T-helper 22 cell (primary cell): ENCODE measurements at places on chromosomes 11 and 22.

DNA sequence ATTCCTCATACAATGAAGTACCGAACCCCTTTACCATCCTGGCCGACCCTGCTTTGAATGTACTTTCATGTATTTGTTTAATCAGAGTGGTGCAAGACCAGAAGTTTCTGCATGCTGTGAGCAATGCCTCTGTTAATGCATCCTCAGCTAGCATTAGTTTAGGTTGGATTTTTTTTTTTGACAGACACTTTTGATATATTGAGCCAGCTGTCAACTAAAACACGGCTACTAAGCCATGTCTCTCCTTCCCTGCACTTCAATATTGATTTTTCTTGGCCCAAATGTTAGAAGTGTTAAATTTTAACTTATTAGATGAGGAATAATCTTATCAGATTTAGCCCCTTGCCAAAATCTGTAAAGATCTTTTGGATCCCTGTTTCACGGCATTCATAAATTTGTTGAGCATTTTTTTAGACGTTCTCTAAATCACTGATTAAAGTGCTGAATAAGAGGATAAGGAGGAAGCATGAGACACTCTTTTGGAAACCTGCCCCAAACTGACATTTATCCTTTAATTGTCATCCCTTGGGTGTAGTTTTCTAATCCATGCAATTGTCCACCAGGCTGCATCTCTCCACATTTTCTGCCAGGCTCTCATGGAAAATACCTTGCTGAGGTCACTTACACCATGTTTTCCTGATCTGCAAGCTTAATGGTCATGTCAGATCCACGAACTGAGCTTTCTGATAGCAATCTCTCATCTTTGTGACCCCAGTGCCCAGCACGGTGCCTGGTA lies 130.7 kb downstream of the FEZ1 start:
- DNase-seq, result no peak

DNA sequence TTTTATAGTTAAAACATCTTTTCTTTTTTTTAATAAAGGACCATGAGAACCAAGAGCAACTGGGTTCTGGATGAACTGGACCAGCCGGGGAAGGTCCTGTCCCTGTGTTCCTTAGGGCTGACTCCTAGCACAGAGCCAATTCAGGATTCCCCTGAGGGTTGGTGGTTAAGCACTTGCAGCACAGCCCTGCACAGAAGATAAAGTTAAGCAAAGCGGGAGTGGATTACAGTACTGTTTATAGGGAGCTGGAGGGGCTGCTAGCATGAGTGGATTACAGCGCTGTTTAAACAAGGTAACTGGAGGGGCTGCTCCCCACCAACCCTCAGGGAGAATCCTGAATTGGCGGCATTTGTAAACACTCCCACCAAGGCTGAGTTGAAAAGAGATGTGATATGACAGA lies 90.6 kb downstream of the CELSR1 start:
- no peak for DNase-seq

DNA sequence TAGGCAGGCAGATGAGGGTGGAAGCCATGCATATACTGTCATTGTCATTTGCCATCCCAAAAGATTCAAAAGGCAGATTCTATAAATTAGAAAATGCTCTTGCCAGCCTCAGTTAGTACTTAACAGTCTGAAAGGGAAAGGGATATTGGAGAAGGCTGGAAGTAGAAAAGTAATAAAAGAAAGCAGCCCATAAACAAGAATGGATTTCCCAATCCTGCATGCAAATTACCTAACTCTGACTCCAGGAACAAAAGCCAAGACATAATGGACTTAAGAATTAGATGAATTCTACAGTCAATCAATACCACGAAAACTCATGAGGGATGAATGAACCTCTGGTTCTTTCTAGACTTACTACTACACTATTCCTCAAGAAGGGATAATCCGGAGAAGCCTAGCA lies 5.9 kb downstream of the PAK1 start:
- DNase-seq, result no peak

GRCh38 chr11:74232311-74232950 lies 61.3 kb downstream of the PPME1 start:
- no peak for DNase-seq

DNA sequence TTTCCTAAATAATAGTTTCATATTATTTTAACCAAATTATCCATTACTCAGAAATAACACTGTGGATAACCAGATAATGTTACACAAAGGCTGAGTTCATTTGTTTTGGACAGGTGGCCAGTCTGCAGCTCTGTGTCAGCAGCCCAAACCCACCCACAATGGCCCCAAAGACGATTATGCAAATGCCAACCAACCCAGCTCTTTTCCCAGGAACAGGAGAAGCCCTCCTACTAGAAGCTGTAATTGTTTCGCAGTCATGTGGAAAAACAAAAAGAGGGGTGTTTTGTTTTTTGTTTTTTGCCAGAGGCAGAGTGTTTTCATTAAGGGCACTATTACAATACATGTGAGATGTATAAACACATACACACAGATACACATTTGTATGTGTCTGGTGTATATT lies 102.1 kb downstream of the FCHSD2 start:
- DNase-seq, result no peak

GRCh38 chr22:46201059-46201757 lies 48.9 kb downstream of the CDPF1 start:
- DNase-seq, result no peak

- DNase-seq, result no peak
Measured at GRCh38 chr11:95495706-95496105, 264.7 kb upstream of the SESN3 start.

GRCh38 chr11:74169738-74170458 lies 904 bp downstream of the C2CD3 start:
- no peak for DNase-seq

- DNase-seq, result no peak
Measured at GRCh38 chr22:28788601-28789000, 11.8 kb downstream of the XBP1 start.

GRCh38 chr22:29291215-29291614 lies 15.2 kb upstream of the GAS2L1 start:
- no peak for DNase-seq

DNA sequence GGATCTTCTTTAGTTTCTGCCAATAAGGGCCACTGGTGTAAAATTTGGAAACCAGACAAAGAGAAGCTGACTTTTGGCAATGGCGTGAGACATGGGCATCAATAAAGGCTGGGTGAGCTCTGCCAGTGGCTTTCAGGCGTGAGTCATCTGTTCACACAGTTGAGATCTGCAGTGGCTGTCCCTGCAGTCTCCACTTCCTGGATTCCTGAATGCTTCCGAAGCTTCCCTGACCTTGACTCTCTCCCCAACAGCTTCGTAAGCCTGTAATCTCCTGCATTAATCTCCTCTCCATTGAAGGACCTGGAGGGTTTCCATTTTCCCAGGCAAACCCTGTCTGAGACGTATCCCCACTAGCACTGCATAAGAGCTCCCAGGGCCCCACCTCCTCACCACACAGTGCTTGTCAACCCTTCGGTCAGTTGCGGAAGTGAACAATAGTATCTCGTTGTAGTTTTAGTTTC lies 574.7 kb downstream of the TBC1D22A start:
- no peak for DNase-seq

GRCh38 chr22:44203203-44203602 lies 22.5 kb downstream of the PARVG start:
- DNase-seq, result no peak

DNA sequence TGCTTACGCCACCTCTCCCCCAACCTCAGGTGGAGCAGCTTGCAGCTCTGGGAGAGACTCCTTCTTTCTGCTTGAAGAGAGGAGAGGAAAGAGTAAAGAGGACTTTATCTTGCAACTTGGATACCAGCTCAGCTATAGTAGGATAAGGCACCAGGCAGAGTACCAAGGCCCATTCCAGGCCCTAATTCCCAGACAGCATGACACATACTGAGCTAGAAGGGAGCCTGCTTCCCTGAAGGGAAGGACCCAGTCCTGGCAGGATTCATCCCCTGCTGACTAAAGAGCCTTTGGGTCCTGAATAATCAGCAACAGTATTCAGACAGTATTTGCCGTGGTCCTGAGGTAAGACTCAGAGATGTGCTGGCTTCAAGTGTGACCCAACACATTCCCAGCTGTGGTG lies 41.4 kb downstream of the PPME1 start:
- no peak for DNase-seq

DNA sequence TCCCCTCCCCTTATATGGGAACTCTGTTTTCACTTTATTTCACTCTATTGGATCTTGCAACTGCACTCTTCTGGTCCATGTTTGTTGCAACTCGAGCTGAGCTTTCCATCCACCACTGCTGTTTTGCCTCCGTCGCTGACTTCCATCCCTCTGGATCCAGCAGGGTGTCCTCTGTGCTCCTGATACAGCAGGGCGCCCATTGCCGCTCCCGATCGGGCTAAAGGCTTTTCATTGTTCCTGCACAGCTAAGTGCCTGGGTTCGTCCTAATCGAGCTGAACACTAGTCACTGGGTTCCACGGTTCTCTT lies 11.1 kb upstream of the CCDC117 start:
- no peak for DNase-seq

GRCh38 chr11:24386546-24387397 lies 110.1 kb upstream of the LUZP2 start:
- no peak for DNase-seq
